ENCODE measurements at places on chromosomes 12 and 14.

GRCh38 chr12:6106218-6106617, 18.3 kb downstream of the VWF start:
- DNase-seq = no peak

DNA sequence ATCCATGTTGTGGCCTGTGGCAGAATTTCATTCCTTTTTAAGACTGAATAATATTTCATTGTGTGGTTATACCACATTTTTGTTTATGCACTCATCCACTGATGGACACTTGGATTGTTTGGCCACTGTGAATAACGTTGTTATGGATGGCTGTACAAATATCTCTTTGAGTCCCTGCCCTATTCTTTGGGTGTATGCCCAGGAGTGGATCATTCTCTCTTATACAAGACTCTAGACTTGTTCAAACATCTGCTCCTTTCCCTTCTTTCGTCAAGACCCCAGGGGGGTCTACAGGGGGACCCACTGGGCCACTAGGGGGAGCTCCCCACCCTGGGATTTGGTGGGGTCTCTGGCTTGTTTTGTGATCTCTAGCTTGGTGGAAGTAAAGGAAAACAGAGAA, 77.4 kb downstream of the FBXL14 start:
- peak; percentile 69 for DNase-seq

- DNase-seq = no peak
Observed at GRCh38 chr14:102544046-102544746, 34.6 kb upstream of the ANKRD9 start.

DNA sequence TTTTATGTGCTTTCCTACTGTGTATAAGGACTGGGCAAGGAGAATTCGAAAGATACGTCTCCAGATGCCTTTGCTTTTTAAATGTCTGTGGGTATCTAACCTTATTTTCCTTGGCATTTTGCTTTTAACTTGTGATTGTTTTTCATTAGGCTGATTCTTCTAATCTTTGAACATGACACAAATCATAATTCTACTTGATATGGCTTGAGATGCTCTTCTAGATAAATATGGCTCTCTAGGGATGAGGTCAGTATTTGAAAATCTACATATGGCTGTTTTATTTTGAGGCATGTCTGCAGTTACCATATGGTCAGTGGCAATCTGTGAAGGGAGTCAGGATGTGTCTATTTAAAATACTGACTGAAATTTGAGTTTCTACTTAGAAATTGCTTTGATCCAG, 139.2 kb downstream of the SLC2A13 start:
- DNase-seq = no peak

DNA sequence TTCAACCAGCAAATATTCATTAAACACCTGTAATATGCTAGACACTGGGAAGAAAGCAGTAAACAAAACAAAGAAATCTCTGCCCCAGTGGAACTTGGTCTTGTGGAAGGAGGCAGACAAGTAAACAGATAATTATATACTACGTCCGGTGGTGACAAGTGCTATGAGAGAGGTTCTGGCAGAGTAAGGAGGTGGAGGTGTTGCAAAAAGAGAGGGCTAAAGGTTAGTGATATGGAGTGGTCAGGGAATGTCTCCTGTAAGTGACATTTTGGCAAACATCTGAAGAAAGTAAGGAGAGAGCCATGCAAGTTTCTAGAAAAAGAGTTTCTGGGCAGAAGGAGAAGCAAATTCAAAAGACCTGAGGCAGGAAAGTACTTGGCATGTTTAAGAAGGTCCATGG, 73.4 kb downstream of the RIC8B start:
- no peak for DNase-seq

DNA sequence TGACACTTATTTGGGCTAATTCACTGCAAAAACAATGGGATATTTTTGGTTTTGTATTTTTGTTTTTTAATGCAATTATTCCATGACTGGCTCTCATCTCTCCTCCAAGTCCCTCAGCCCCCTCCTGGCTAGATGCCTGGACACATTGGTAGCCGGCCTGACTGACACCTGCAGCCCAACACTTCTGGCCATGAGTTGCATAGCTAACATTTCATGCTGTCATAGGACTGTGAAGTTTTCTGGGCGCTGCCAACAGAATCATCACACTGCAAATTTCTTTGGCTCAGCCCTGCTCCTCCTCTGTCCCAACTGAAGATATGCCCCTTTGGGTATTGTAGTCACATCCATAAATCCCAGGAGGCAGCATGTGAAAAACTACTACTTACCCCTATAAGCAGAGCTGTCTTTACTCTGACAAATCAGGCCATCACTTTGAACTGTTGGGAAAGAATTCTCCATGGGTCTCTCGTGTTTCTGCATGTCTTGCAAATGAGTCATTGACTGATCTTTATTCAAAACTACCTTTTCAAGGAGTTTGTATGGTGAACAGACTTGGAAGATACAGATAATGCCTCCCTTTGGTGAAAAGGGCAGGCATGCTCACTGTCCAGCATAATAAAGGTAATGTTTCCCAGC, 126.7 kb upstream of the LGR5 start:
- peak; percentile 7 for DNase-seq

GRCh38 chr14:99147366-99147740, 124.6 kb downstream of the BCL11B start:
- DNase-seq = no peak

DNA sequence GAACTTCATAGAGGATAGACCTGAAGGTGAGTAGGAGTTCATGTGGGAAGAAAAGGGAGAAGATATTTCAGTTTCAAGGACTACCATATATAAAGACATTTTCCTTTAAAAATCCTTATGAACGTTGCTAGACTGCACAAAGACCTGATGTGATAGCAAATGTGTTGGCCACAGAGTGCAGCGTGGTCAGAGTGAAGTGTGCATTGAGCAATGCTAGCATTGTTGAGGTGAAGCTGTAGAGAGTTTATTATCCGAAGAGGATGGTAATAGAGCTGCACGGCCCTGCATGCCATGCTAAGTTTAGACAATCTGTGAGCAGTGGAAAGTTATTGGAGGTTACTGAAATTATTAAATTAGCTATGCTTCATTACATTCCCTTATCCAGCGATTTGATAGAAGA, 413.0 kb downstream of the CCDC91 start:
- DNase-seq = peak; percentile 17

- no peak for DNase-seq
Observed at GRCh38 chr12:91387461-91388134, 205.0 kb upstream of the DCN start.

DNA sequence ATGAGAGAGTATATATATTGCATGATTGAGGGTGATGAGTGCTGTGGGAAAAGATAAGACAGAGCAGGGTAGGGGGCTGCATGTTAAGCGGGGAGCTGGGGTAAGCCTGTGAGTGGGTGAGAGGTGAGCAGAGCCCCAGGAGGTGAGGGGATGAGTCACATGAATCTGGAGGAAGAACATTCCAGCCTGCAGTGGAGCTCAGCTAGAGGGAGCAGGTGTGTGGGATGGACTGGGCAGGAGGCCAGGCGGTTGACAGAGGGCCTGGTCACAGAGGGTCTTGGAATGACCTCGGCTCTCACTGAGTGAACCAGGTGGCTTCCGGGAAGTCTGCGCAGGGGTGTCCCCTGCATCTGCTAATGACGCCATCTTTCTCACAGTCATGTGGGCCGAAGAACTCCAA, 44.4 kb downstream of the GIT2 start:
- peak; percentile 79 for DNase-seq

DNA sequence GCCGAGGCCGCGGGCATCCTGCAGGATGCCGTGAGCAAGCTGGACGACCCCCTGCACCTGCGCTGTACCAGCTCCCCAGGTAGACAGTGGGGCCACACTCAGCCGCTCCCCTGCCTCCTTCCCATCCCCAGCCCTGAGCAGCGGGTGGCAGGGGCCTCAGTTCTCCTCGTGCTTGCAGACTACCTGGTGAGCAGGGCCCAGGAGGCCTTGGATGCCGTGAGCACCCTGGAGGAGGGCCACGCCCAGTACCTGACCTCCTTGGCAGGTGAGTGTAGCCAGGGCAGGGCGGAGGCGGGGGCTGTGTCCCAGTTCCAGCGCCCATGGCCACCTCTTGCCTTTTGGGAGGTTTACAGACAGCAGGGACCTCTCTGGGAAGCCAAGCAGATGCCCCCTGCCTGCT, 22.9 kb downstream of the HIP1R start:
- no peak for DNase-seq

DNA sequence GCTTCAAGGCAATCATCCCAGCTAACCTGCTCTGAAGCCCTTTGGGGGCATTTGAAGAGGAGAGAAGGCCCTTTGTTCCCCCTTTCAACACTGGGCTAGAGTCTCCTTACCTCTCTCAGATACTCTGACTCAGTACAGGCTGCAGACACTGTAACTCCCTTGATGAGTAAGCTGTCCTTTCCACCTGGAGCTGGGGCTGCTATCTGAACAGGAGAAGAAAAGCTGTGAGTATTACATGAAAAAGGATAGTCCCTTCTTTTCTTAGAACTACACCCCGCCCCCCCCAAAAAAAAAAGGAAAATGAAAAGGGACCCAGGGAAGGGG, 186.6 kb upstream of the PLEKHG7 start:
- DNase-seq = no peak

- peak; percentile 77 for DNase-seq
Observed at GRCh38 chr14:60721326-60722106, 2.6 kb downstream of the SIX4 start.

- peak; percentile 38 for DNase-seq
Observed at GRCh38 chr14:32950584-32950983, 11.9 kb downstream of the NPAS3 start.

DNA sequence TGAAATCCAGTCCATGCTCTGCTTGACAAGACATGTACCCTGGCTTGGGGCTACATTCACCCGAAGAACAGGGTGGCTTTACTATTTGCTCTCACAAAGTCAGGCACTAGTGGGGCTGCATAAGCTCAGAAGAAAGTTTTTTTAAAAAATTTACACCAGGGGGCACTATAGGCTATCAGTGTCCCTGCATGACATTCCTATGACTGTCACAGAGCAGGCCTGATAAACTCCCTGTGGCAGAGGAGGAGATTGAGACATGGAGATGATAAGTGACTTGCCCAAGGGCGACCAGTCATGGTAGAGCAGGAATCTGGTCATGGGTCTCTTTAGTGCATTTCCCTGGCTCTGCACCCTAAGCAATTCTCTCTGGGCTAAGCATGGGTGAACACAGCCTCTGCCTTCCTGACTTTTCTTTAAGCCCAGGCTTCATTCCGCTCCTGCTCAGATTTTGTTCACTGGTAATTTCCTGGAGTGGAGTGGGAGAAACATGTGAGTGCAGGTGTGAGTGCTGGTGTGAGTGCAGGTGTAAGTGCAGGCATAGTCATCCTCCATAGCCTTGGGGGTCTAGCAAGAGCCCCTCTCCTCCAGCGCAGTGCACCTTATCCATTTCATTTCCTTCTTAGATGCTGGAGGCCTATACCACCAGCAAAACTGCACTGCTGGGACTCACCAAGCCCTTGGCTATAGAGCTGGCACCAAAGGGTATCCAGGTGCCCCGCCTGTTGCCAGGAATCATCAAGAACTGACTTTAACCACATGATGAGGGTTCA, 91.6 kb downstream of the DHRS2 start:
- DNase-seq = peak; percentile 60

GRCh38 chr12:130909111-130909510, 37.2 kb downstream of the RAN start:
- DNase-seq = no peak

DNA sequence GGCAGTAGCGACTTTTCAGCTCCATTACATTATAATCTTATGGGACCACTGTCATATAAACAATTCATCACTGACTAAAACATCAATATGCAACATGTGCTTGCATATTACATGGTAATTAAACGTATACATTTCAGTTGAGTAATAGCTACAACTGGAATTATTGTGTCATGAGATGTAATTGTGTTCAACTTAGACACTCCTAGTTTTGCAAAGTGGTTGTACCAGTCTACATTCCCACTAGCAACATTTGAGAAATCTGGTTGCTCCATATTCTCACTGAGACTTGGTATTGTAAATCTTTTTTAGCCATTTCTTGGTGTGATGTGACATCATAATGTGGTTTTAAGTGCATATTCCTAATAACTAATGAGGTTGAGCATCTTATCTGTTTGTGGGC, 90.0 kb downstream of the CAPZA3 start:
- DNase-seq = no peak

DNA sequence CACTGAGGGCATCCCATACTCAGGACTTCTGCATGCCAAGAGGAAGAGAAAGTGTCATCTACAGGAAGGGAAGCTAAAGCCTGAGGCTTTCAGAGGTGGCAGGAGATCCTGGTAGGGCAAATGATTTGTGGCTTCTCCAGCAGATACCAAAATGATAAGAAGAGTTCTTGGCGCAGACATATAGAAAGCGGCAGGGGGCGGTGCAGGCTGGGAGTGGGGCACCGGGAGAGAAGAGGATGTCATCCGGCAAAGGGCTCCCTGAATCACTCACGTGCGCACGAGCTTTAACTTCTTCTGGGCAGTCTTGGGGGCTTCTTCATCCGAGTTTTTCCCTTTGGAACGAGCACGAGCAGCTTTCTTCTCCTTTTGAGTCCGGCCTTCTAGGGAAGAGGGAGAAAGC, 5.2 kb upstream of the ACRBP start:
- DNase-seq = no peak

- DNase-seq = no peak
Observed at GRCh38 chr14:54942913-54943312, 40.3 kb upstream of the GCH1 start.

DNA sequence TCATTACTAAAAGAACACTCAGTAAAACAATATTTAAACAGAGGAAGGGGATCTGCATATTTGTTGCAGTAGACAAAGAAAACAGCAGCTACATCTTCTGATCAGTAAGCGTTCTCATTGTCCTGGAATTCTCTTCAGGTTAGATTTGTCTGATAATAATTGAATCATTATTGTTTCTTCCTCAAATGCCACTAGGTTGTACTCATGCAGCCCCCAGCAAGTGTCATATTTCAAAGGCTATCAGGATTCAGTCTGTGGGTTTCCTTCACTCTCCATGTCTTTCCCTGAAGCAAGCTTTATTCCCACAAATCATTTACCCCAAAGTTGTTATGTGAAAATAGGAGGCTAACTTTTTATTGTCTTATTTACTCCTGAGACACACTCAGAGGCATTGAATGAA, 14.7 kb downstream of the PIK3C2G start:
- peak; percentile 65 for DNase-seq

GRCh38 chr14:92458136-92459029, 55.2 kb upstream of the RIN3 start:
- no peak for DNase-seq

DNA sequence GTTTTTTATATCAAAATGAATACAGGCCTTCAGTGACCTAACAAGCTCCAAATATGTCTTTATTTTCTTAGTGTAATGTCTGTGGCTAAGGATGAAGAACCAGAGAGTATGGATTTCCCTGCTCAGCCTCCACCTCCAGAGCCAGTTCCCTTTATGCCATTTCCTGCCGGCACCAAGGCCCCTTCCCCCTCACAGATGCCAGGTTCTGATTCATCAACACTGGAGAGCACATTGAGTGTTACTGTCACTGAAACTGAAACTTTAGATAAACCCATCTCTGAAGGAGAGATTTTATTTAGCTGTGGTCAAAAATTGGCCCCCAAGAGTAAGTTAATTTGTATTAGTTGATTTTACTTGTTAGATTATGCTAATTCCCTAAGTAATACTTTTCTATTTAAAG, 61.0 kb downstream of the KIAA0586 start:
- peak; percentile 45 for DNase-seq

GRCh38 chr14:87696485-87696884, 296.5 kb downstream of the GALC start:
- no peak for DNase-seq

GRCh38 chr12:67996347-67996746, 7.1 kb downstream of the IFNG-AS1 start:
- DNase-seq = no peak

Data from fibroblast of skin of right quadriceps (primary cell).